ENCODE measurements at places on chromosomes 5 and 9. TPM values are rescaled to one million over a fixed set of nuclear protein-coding genes. Genes with fewer than 3 reads are reported as not detected.

DNA sequence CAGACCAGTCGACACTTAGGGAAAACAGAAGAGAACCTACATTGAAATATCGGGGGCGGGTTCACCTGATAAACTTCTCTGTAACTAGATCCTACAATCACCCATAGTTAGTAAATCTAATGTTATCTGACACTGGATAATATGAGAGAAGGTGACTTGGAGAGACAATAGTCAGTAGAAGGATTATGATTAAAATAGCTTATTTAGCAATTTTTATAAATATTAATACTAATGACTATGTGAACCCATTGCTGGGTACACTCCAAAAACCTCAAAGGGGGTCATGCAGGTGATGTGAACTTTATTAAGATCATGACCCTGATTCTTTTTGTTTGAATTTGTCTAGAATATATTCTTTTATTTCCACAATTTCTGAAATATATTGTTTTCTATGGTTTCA lies 164.1 kb upstream of the CCNH start:
- no peaks in the 10 kb centered on the region for H3K36me3 ChIP-seq
- H3K4me3 ChIP-seq: no peak overlapping the region
- no peak for DNase-seq

DNA sequence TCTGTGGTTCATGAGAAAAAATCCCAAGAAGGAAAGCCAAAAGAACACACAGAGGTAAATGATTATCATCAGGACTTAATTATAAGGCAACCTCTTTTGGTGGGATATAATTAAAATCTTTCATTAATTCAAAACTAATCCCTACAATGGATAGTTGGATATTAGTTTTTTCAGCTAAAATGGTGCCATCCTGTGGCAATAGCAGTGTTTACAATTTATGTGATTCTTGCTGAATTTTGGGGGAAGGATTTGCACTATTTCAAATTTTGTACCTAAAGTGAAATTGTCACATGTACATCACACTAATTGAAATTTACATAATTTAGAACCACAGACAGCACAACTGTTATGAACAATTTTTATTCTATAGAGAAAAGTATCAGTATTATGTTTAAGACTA lies 67.0 kb downstream of the CAST start:
- peaks cover 3% of the 10 kb centered on the region for H3K36me3 ChIP-seq
- no peaks in the 10 kb centered on the region for H3K27me3 ChIP-seq
- no peak overlapping the region for H3K27ac ChIP-seq
- no peak overlapping the region for H3K4me3 ChIP-seq
- no peaks in the 10 kb centered on the region for H3K4me1 ChIP-seq

SHOC1 gene
- total RNA-seq: 0.10 TPM

DNA sequence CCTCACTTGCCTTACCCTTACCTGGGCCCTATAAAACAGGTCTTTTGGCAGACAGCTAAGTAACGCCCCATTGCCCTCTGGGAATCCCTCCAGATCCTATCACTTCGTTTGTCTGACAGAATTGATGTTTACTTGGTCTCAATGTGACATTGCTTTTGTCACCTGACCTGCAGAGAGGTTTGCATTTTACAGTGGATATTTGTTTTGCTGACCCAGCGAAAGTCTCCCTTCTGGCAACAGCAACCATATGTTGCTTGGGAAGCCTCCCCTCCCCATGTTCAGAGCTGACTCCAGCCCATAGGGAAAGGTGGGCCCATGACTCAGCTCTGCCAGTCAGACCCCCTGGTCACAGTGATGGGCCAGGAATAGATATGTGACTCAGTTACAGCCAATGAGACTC lies 54.0 kb upstream of the LARP1 start:
- no peak overlapping the region for H3K4me3 ChIP-seq
- no peaks in the 10 kb centered on the region for H3K27me3 ChIP-seq
- peaks cover 11% of the 10 kb centered on the region for H3K4me1 ChIP-seq
- no peak for DNase-seq

DNA sequence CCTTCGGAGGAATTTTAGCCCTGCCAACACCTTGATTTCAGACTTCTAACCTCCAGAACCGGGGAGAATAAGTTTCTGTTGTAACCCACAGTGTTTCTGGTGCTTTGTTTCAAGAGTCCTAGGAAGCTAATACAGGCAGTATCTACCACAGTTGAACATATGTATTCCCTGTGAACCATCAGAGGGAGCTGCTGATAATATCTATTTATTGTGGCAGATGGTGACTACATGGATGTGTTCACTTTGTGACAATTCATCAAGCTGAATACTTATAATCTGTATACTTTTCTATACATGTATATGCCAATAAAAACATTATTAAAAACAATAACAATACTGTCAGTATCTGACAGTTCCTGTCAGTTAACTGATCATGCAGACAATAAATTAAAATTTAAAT lies 137.2 kb upstream of the GNA14 start:
- H3K27me3 ChIP-seq: no peaks in the 10 kb centered on the region
- H3K4me1 ChIP-seq: no peaks in the 10 kb centered on the region
- no peak overlapping the region for H3K27ac ChIP-seq
- DNase-seq: no peak
- H3K36me3 ChIP-seq: no peaks in the 10 kb centered on the region

DNA sequence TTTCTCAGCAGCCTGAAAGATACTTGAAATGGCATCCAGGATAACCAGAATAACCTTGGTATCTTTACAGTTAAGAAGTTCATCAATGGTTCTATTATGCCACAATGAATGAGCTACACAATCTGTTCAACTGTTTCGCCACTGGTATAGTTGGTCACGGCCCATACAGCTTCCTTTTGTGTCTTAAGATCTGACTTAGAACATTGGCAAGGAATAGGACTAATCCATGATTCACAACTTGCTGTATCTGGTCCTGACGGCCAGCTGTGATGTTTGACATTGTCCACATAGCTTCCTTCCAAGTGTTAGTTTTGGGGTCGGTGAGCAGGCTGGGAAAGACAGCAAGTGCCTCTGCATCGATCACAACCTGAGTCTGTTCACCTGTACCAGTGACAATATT lies 113.3 kb upstream of the RAD23B start:
- H3K4me3 ChIP-seq: no peak overlapping the region
- DNase-seq: no peak
- no peaks in the 10 kb centered on the region for H3K4me1 ChIP-seq
- H3K27ac ChIP-seq: no peak overlapping the region
- no peaks in the 10 kb centered on the region for H3K36me3 ChIP-seq

GNA14 gene
- total RNA-seq: 0.15 TPM

GRCh38 chr5:143870362-143870761 lies 58.4 kb downstream of the HMHB1 start:
- H3K36me3 ChIP-seq: no peaks in the 10 kb centered on the region
- no peaks in the 10 kb centered on the region for H3K4me1 ChIP-seq

- no peak for DNase-seq
- no peaks in the 10 kb centered on the region for H3K27me3 ChIP-seq
- H3K4me1 ChIP-seq: peaks cover 7% of the 10 kb centered on the region
- no peak overlapping the region for H3K27ac ChIP-seq
Observed at GRCh38 chr5:72325566-72326305, 5.6 kb downstream of the PTCD2 start.

DNA sequence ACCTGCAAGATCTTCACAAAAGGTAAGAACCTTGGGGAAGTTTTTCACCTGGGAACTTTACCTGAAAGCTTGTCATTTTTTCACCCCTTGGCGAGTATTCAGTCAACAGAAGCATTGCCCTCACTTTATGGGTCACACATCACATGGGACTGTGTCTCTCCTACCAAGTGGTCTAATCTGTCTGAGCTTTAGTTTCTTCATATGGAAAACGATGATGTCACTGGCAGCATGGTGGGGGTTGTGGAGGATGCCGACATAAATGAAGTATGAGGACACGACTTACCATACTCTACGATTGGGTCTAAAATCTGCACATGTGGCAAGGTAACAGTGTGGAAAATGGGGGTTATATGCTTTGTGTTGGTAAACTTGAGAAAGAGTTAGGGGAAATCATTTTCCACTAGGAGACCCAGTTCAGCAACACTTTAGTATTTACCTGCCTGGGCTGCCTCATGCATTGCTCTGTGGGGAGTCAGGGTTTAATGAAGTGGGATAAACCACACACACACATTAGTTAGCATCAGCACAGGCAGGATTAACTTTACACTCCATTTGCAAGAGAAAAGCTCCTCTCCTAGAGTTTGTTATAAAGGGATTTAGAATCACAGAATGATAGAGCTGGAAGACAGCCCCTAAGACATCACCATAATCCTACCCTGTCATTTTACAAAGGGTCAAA lies 19.8 kb upstream of the PAX5 start:
- no peaks in the 10 kb centered on the region for H3K36me3 ChIP-seq
- no peak for DNase-seq
- H3K4me3 ChIP-seq: no peak overlapping the region

PCDHA3 gene
- total RNA-seq: not detected

Data from Panc1 (cell line).